ENCODE measurements at places on chromosomes 1 and 21.
A peak's percentile ranks its signal among the peaks of the same experiment; 100 is the strongest.

GRCh38 chr1:228210712-228211530 is 3.1 kb downstream of the OBSCN start:
- no peak for DNase-seq

GRCh38 chr21:14080040-14080763 is 130.6 kb downstream of the LIPI start:
- no peak for DNase-seq

- no peak for DNase-seq
Observed at GRCh38 chr1:66416295-66416694, 117.7 kb upstream of the SGIP1 start.

DNA sequence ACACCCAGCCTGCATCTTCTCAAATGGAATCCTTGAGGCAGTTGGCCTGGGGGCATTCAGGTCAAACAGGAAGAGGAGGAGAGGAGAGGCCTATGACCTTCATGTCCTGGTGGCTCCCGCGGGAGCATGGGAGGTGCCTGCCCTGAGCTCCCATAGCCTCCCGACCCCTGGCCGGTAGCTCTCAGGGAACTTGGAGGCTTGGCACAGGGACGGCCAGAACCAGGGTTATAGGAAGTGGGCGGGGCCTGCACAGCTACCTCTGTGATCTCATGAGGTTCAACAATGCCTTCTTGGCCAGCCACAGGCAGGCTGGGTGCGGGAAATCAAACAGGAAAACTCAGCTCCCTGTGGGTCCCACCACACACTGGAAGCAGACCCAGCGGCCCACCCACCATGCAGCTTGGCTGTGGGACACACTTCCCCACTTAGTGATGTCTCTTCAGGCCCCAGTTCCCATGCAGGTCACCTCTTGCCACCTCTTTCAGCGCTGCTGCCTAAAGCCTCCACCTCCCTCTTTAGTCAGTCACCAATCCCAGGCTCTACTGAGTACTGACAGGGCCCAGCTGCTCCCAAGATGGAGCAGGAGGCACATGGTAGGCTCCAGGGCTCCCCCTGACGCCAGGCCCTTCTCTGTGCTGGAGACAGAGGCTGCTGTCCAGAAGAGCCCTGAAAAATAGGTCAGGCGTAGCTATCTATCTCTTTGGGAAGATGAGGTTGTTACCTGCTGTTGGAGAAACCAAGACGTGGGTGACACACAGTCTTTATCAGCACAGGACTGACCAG is at the start of gene SLFNL1:
Gene SLFNL1, minus strand, starts transcription at position 200 of the 783 bp plus-strand sequence. CDS start 1,065 bp downstream, outside the sequence.
- no peak for DNase-seq

DNA sequence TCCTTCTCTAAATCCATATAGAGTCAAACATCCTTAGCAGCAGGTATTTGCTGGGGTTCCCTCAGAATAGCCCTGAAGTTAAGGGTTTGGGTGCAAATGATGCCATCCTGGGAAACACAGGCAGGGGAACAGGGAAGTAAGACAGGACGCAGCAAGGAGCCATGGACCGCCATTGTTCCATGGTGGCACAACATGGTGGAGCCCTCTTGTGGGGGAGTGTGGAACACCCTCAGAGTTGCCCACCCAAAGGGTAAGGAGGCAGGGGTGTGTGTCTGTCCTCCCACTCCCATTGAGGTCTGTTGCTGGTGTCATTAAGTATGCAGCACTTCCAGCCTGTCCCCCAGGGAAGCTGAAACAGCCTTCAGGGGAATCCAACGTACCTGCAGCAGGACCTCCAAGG is 20.4 kb upstream of the RCAN1 start:
- DNase-seq: no peak

GRCh38 chr1:32066489-32066873 is 6.3 kb upstream of the TMEM39B start:
- peak; percentile 24 for DNase-seq

- no peak for DNase-seq
Observed at GRCh38 chr1:149995927-149996326, 14.6 kb downstream of the OTUD7B start.

DNA sequence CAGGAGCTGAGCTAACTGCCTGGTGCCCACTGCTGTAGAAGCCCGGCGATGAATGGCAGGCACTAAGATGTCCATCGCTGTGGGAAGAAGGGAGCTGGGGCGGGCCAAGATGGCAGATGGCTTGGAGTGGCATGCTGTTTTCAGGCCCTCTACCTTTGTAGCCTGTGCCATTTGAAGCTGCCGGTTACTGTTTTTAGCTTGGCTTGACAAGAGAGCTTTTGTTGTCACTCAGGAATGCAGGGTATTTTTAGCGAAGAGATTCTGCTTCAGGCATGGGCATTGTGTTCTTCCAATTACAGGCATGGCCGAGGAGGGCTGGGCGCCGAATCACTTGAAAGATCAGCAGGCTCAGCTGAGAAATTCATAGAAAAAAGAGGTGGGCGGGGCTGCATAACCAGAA is 348.7 kb downstream of the RPS6KC1 start:
- DNase-seq: no peak

DNA sequence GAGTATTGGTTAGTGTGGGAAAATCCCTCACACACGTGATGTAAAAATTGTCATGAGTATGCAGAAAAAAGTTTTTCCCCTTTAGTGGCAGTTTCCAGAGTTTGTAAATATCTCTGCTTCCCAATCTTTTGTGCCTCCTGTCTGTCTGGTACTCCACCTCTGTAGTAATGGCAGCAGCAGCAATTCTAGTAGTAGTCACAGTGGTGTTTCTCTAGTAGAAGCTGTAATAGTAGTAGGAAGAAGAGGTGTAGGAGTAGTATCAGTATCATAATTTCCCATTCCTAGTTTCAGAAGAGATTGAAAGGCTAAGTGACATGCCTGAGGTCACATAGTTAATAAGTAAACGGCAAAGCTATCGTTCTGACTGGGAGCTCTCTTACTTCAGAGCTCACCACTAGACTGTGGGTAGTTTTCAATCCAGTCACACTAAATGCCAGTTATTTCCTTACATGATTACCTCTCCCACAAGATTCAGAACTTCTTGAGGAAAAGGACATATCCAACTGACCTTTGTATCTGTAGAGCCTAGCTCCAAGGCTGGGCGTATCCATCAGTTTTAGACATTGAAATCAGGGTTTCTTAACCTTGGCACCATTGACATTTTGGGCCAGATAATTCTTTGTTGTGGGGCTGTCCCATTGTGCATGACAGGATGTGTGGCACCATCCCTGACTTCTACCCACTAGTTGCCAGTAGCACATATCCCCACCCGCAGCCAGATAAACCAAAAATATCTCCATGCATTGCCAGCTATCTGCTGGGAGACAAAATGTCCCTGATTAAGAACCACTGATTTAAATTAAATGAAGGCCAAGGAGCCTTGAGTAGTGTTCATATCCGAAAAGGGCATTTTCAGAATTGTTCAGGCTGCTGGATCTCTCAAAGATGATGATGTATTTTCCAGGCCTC is 135.9 kb downstream of the FGGY start:
- no peak for DNase-seq
